Stimulated activated CD4-positive, alpha-beta T cell treated with anti-CD3 and anti-CD28 coated beads, Interleukin-2, amount 100 ng/mL, for 24 hours (primary cell): ENCODE measurements at places on chromosomes 6 and 20.

GRCh38 chr6:81894306-81894705 lies 141.8 kb upstream of the TENT5A start:
- DNase-seq, result no peak

DNA sequence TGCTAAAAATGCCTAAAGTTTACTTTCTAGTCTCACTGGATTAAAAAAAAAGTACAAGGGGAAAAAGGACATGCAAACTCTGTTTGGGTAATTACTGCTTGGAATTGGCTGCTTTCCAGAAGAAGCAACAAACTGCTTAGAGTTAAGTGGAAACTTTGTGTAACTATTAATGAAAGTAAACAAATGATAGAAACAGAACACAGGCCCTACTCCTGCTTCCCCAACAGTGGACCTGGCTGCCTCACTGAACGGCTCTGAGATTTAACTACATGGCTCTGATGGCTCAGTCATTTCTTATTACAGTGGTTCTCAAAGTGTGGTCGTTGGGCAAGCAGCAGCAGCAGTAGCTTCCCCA lies 108.5 kb downstream of the MAN1A1 start:
- no peak for DNase-seq

GRCh38 chr6:116446399-116446798 lies 14.8 kb upstream of the CALHM6 start:
- no peak for DNase-seq

GRCh38 chr20:58715391-58715800 lies 22.8 kb downstream of the NPEPL1 start:
- DNase-seq, result no peak

DNA sequence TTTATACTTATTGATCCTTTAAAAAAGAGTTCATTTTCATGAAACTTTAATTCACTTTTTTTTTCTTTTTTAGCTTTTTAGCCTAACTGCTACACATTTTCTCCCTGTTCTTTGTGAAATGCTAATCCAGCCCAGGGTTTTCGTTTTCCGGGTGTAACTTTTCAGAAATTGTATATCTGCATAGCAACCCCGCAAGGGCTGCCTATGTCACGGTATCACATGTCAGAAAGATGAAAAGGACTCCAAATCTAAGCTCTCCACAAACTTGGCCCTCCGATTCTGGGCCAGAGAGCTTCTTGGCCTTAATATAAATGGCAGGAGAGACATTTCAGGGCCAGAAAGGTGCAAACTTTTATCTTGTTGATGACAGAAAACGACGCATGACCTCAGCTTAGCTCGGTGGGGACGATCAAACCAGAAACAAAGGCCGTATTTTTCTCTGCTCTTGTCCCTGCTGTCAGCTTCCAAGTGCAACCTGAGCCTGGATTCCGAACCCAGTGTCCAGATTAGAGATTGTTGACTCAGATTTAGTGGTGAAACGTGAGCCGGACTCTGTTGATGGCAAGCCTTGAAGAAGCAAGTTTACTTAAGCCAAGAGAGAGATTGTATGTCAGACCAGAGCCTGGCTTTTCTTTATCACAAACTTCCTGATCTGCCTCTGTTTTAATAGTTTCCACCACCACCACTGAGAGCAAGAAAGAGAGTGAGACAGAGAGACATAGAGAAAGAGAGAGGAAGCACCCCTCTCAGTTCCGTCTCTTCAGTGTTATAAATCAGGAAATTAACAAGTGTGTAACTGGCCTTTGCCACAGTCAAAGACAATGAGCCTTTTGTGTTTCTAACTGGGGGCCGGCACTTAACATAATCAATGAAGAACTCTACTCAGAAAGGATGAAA lies 157.8 kb downstream of the SCML4 start:
- DNase-seq, result no peak

DNA sequence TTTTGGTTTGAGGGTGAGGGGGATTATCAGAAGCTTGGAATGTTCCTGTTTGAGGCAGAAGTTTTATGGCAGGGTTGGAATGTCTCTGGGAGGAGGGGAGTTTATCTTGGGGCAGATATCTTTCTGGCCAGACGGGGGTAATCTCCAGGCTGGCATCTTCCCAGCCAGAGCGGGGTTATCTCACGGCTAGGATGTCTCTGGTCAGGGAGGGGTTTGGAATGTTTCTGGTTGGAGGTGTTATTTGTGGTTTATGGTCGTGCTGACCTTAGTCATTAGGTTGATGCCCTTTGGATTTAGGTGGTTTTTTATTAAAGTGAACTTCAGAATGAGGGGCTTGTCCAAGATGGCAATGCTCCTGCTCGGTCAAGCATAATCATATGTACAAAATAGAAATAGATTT lies 14.8 kb downstream of the PGK2 start:
- no peak for DNase-seq

GRCh38 chr6:166313255-166314070 lies 5.3 kb upstream of the PRR18 start:
- DNase-seq, result peak; percentile 52

DNA sequence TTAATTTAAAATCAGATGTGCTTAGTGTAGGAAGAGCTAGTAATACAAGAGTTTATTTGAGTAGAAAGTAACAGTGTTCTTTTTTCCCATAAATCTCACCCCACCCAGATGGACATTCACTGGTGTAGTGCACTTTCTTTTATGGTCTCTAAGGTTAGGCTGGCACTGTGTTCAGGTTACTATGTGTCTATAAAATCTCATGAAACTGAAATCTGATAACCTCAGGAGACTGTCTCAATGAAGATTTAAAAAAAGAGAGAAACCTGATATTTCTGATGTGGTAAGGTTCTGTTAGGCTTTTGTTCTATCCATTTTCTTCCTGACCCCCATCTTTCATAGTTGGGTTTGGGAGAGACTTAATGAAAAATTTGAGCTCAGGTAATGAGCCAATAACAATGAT lies 101.2 kb upstream of the CLVS2 start:
- DNase-seq, result no peak

- no peak for DNase-seq
Observed at GRCh38 chr20:52279706-52280105, 88.1 kb upstream of the ZFP64 start.

- DNase-seq, result no peak
Observed at GRCh38 chr6:109178921-109179320, 83.6 kb downstream of the CEP57L1 start.

GRCh38 chr6:156864557-156864956 lies 87.4 kb downstream of the ARID1B start:
- DNase-seq, result no peak

DNA sequence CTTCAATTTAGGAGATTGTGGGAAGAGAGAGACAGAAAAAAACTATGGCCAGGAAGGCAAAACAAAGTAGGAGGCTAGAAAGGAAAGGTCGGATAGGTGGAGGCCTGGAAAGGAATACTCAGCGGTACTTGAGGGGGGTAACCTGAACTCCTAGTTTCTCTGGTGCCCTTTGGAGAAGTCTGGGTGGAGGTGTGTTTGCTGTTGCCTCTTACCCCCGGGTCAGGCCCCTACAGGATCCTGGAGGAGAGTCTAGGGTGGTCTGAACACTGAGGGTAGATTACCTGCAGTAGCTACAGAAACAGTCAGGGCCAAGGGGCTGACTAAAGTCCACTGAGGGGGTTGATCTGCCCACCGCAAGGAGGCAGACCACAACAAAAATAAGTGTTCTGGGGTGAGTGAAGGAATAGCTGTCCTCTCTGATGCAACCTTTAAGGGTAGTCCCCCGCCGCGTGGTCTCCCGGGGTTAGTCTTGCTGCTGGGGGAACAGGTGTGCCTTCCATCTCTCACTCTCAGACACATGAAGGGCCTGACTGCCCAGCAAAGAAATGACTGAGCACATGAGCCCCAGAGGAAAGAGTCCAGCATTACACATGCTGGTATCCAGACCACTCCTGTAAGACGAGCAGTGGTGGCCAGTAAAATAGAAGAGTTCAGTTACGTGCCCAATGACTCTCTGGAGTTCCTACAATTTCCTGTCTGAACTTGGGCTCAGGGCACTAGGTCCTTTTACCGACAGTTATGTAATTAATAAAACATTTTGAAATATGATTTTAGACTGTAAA lies 59.5 kb downstream of the MTHFD1L start:
- no peak for DNase-seq

- DNase-seq, result no peak
Observed at GRCh38 chr20:48919336-48919881, 2.1 kb upstream of the ARFGEF2 start.

DNA sequence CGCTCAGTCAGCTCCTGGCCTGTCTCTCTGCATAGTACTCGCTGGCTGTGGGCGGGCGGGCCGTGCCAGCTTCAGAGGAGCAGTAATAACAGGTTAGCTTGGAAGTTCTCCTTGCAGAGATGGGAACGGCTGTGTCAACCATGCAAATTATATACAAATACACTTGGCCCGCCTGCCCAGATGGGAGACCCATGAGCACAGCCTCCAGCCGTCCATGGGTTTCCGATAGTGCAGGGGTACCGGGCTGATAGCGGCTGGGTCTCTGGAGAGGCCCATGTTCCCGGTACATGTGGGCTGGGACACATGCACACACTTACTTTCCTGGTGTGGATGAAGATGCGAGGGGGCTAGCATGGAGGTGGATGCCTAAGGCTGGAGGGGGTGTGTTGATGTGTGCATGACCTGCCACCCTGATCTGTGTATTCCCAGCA lies 12.8 kb upstream of the ZNF831 start:
- DNase-seq, result no peak

- peak; percentile 82 for DNase-seq
Observed at GRCh38 chr20:31661625-31662371, 24.1 kb downstream of the COX4I2 start.

DNA sequence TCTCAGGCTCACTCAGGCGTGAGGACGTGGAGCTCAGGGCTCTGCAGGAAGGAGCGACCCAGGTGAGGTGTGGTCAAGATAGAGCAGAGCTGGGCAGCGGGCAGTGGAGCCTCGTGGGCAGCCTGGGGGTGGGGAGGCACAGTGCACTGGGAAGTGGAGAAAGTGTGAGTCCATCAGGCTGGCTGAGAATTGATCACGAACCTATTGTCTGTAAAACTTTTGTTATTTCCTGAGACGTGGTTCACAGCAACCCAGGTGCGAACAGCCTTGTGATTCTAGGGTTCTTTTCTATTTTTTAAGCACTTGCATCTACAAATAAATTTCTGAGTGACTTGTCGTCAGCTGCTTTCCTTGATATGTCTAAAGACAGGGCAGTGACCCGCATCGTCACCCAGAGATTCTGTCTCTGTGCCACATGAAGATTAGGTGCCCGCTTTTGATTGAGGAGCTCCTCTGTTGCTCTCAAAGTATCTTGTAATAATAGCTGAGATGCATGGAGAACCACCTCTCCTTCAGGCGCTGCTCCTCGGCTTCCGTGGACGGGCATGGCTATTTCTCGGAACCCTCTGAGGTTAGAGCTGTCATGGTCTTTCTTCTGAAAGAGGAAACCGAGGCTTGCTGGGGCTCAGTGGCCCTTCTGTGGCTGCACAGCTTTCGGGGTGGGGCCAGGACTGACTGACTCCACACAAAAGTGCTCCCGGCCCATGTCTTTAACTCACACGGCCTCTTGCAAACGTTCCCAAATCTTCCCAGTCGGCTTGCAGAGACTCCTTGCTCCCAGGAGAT lies 662 bp upstream of the CCR6 start:
- DNase-seq, result no peak

DNA sequence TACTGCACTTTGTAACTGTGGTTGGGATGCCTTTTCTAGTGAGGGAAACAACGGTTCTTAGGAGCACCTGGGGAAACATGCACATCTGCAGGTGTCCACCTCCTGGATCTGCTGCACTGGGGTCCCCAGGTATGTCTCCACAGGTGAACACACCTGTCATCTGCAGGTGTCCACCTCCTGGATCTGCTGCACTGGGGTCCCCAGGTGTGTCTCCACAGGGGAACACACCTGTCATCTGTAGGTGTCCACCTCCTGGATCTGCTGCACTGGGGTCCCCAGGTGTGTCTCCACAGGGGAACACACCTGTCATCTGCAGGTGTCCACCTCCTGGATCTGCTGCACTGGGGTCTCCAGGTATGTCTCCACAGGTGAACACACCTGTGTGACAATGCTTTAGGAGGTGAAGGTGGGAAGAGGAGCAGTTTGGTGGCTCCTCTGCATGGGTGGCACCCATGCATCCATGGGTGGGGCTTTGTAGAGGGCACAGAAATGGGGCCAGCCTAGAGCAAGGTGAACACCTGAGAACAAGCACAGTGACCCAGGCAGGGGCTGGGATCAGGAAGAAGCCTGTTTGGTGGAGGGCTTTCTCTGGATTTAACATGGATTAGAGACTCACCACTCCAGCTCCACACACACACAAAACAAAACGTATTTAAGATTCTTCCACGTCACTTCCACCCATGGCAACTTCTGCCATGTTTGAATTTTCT lies 206.0 kb upstream of the CDH4 start:
- DNase-seq, result no peak

DNA sequence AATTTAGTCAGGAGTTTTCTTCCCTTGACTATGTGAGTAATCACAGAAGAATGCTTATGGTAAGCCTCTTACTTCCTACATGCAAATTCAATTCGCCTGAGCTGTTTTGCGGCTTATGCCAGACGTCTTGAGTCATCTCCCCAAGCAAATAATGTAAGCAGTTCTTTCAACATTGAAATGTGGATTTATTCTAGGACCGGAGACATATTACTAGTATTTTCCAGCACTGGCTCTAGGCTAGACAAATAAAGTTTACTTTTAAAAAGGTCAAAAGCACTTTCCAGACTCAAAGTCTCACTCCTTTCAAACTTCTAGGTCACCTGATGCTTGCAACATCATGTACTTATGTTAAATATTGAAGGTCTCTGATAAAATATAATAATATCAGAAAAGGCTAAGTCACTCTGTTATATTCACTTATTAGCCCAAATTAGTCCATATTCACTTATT lies 38.1 kb upstream of the NOX3 start:
- no peak for DNase-seq

- DNase-seq, result no peak
Observed at GRCh38 chr6:167751579-167752115, 75.1 kb upstream of the AFDN start.

GRCh38 chr6:158253248-158253647 lies 59.0 kb upstream of the TULP4 start:
- no peak for DNase-seq

GRCh38 chr6:72809746-72810379 lies 188.0 kb downstream of the KCNQ5 start:
- DNase-seq, result no peak

GRCh38 chr6:163790266-163790840 lies 375.8 kb downstream of the QKI start:
- DNase-seq, result no peak

DNA sequence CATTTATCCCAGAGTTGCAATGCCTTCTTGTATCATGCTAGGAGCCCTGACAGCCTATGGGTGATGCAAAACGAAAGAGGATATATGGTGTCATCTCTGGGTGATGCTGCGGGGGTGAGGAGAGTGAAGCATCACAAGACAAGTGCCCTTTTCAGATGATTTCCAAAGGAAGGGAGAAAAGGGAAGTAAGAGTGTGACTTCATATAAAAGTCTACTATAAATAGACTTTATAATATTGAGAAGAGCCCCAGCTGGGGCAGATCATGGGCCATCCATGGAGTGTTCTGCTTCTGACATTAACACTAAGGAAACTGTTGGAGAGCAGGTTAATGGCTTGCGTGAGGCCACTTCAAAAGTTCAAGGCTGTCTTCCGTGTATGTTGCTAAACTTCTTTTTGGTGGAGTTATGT lies 4.4 kb downstream of the CD83 start:
- DNase-seq, result peak; percentile 34

GRCh38 chr20:41074441-41074840 lies 45.8 kb downstream of the TOP1 start:
- no peak for DNase-seq
